Esophagus squamous epithelium (tissue), 5 donors: ENCODE measurements at places on chromosomes 2 and 18.

DNA sequence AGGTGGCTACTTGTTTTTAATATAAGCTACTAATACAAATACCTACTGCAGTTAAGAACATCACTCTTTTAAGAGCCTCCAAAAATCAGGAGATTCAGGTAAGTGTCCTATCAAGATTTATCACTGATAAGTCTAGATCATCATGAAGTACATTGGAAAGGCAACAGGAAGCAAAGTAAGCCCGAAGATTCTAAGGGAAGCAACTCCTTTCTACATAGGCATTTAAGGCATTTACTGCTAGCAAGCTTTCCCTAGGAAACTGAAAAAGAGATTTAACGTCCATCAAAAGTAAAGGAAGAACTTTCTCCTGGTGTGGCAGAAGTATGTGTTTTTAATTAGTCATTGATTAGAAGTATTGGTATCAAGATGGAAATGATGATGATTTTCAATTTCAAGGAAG lies 3.7 kb downstream of the STK17B start:
- H3K27me3 ChIP-seq: no peaks in the 10 kb centered on the region
- peaks cover 4% of the 10 kb centered on the region for H3K36me3 ChIP-seq
- peaks cover 36% of the 10 kb centered on the region for H3K4me1 ChIP-seq
- DNase-seq: no peak
- peak overlapping the region; percentile 59 for H3K27ac ChIP-seq

DNA sequence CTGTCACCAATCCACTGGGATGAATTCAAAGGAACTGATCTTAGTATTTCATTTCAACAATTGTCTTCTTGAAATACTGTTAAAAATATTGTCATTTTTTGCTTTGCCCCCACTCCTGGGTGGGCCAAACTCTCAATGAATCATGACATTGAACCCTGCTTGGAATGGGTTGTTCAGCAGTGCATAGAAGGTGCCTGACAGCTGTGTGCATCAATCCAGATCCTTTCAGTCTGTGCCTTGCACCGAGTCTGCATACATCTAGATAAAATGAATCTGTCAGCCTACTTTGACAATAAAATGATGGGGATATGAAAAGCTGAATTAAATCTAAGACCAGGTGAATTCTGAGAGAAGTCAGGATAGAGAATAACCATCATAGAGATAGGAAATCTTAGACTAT lies 706.6 kb downstream of the CBLN2 start:
- no peak overlapping the region for H3K27ac ChIP-seq
- H3K36me3 ChIP-seq: no peaks in the 10 kb centered on the region
- H3K4me1 ChIP-seq: no peaks in the 10 kb centered on the region
- DNase-seq: no peak

DNA sequence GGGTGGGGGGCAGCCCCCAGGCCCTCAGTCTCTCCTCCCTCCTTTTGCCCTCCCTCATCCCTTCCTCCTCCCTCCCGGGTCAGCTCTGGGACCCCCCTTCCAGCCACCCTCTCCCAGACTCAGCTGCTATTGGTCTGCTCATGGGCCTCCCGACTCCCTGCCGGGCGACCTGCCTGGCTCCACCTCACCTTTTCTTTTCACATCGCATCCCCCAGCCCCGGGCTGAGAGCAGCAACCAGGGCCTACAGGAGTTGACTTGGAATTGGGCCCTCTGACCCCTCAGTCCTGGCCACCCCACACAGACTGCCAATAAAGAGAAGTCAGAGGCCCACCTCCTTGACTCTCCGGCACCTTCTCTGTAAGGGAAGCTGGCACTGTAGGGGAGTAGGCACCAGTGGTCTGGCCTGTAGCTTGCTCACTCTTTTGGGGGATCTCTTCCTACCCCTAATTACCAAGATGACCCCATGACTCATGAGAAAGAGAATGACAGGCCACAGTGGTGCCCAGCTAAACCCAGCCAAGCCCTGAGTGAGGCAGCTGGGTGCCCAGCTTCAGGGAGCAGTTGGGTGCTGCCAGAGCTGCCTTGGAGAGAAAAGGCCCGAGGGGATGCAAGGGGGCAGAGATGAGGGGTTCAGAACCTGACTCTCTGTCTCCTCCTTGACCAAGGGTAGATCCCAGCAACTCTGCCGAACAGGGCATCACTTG lies 2.0 kb upstream of the ECEL1 start:
- H3K4me3 ChIP-seq: no peak overlapping the region
- H3K4me1 ChIP-seq: peaks cover 31% of the 10 kb centered on the region
- no peak for DNase-seq
- H3K36me3 ChIP-seq: no peaks in the 10 kb centered on the region
- H3K27me3 ChIP-seq: no peaks in the 10 kb centered on the region
- no peak overlapping the region for H3K27ac ChIP-seq

DNA sequence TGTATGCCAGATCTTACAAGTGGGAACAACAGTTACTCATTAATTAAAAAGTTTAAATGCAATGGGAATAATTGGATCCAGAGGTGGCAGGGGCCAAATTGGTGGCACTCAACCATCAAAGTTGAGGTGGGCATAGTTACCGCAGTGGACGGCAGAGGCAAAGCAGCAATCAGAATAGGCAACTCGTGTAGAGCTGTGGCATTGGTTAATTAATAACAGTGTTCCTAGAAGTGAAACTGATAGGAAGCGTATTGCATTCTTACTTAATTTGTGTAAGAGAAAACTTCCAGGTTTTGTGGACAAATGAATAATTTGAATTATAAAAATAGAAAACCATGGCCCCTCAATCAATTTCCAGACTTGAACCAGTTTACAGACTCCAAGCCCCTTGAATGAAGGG lies 1068.2 kb upstream of the ACVR2A start:
- H3K27me3 ChIP-seq: no peaks in the 10 kb centered on the region
- no peaks in the 10 kb centered on the region for H3K4me1 ChIP-seq
- H3K36me3 ChIP-seq: no peaks in the 10 kb centered on the region
- no peak overlapping the region for H3K4me3 ChIP-seq

- no peaks in the 10 kb centered on the region for H3K4me1 ChIP-seq
- H3K4me3 ChIP-seq: no peak overlapping the region
- H3K27ac ChIP-seq: no peak overlapping the region
Observed at GRCh38 chr18:77985526-77986281, 736.1 kb downstream of the GALR1 start.

DNA sequence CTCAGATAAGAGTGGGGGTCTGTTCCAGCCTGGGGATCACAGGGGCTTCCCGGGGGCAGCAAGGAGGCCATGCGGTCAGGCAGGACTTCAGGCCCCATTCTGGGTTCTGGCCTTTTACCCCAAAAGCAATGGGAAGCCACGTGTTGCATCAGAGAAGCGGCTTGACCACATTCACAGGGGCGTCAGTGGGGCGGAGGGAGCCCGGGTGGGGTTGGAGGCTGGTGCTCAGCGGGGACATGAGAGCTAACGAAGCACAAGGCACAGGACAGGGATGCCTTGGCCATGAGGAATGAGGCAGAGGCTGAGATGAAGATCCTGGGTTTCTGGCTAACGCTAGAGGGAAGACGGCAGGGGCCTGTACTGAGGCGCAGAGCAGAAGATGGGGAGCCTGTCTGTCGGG lies 6.1 kb downstream of the HJURP start:
- no peaks in the 10 kb centered on the region for H3K27me3 ChIP-seq
- no peak overlapping the region for H3K4me3 ChIP-seq
- no peak overlapping the region for H3K27ac ChIP-seq
- H3K4me1 ChIP-seq: no peaks in the 10 kb centered on the region
- DNase-seq: no peak
- no peaks in the 10 kb centered on the region for H3K36me3 ChIP-seq

DNA sequence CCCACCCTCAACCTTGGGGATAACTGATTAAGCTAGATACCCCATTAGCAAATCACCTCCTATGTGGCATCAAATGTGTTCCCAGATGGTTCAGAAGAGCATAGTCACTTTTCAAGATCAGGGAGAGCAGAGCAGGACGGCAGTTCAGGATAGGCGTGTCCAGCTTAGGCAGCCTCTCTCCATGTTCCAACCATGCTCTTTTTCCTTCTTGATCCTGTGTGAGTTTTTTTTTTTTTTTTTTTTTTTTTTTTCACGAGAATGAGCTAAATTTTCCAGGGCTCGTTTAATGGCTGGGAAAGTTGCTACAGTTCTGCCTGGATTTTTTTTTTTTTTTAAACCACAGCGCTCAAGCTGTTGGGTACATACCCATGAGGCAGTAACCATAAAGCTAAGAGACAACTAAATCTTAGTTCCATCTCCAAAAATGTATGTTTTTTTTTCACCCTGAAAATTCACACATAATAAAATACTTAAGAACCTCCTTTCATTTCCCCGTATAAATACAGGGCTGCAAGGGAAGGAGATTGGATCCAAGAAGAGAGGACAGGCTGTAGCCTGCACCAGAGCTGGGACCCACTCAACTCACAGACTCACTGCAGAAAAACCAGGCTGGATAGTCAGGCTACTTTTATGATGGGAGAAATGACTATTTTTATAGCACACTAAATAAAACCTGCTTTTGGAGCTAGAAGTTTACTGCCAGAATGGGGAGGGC lies 244.3 kb downstream of the SETBP1 start:
- DNase-seq: no peak
- no peak overlapping the region for H3K27ac ChIP-seq
- H3K4me3 ChIP-seq: no peak overlapping the region
- H3K27me3 ChIP-seq: no peaks in the 10 kb centered on the region
- H3K36me3 ChIP-seq: no peaks in the 10 kb centered on the region

GRCh38 chr18:57353137-57353939 lies 981 bp downstream of the ST8SIA3 start:
- H3K4me3 ChIP-seq: no peak overlapping the region
- no peak for DNase-seq
- no peak overlapping the region for H3K27ac ChIP-seq
- H3K36me3 ChIP-seq: no peaks in the 10 kb centered on the region
- peaks cover 10% of the 10 kb centered on the region for H3K4me1 ChIP-seq

DNA sequence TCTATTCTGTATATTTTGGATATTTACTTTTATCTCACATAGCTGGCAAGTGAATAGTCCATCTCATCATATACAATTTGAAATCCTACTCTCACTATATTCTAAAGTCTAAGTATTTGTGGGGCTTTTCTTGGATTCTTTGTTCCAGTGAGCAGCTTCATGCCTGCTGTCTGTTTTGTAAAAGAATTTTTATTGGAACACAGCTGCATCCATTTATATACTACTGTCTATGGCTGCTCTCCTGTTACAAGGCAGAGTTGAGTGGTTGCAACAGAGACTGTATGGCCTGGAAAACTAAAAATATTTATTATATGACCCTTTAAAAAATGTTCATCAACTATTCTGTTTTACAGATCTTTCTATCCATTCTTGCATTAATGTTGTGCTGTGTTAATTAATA lies 193.3 kb upstream of the KLHL14 start:
- no peak overlapping the region for H3K27ac ChIP-seq
- no peak overlapping the region for H3K4me3 ChIP-seq
- H3K36me3 ChIP-seq: no peaks in the 10 kb centered on the region
- no peaks in the 10 kb centered on the region for H3K4me1 ChIP-seq

GRCh38 chr2:205563646-205564045 lies 118.7 kb upstream of the NRP2 start:
- H3K27me3 ChIP-seq: no peaks in the 10 kb centered on the region
- H3K36me3 ChIP-seq: no peaks in the 10 kb centered on the region
- H3K4me3 ChIP-seq: no peak overlapping the region
- DNase-seq: no peak
- H3K27ac ChIP-seq: no peak overlapping the region
- no peaks in the 10 kb centered on the region for H3K4me1 ChIP-seq

GRCh38 chr2:160267022-160267421 lies 67.0 kb upstream of the ITGB6 start:
- no peak overlapping the region for H3K27ac ChIP-seq
- no peak for DNase-seq
- H3K27me3 ChIP-seq: no peaks in the 10 kb centered on the region
- no peak overlapping the region for H3K4me3 ChIP-seq
- H3K4me1 ChIP-seq: peaks cover 39% of the 10 kb centered on the region
